Foreskin keratinocyte (primary cell): ENCODE measurements at places on chromosomes 7 and 10.
A peak's percentile ranks its signal among the peaks of the same experiment; 100 is the strongest.

DNA sequence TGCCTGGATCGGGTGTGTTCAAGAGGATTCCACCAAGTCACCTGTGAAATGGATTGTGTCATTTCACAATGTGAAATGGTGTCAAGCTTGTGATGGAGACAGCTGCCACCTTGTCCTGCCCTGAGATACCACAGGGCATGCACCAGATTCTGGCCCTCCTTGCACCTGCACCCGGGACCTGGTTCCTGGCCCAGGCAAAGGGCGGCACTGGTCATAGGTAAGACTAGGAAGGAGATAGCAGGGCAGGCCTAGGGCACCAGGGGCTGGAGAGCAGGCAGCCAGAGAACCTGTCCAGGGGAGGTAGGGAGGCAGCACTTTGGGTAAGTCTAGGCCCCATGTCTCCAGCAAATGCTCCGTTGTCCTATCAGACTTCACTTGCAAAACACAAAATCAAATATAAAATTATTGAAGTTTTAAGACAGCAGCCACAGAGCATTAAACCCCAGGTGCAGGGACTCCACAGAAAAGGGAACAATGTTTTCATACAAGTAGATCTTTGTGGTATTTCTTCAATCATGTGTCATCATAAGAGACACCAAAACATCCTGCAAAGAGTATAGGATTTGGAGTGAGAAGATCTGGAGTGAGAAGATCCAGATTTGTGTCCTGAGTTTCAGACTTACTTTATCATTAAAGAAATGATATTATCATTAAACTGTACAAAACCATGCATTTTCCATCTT is 22.7 kb upstream of the ZNF800 start:
- DNase-seq, result no peak

GRCh38 chr7:108210796-108211195 is 80.6 kb upstream of the LAMB4 start:
- DNase-seq, result peak; percentile 82

- DNase-seq, result no peak
Observed at GRCh38 chr10:99523251-99523773, 9.4 kb upstream of the NKX2-3 start.

- peak; percentile 84 for DNase-seq
Observed at GRCh38 chr7:149197675-149198074, 2.3 kb downstream of the ZNF282 start.

GRCh38 chr7:40455485-40455884 is 320.7 kb downstream of the SUGCT start:
- DNase-seq, result no peak

- no peak for DNase-seq
Observed at GRCh38 chr7:115476671-115477181, 553.8 kb downstream of the TFEC start.

DNA sequence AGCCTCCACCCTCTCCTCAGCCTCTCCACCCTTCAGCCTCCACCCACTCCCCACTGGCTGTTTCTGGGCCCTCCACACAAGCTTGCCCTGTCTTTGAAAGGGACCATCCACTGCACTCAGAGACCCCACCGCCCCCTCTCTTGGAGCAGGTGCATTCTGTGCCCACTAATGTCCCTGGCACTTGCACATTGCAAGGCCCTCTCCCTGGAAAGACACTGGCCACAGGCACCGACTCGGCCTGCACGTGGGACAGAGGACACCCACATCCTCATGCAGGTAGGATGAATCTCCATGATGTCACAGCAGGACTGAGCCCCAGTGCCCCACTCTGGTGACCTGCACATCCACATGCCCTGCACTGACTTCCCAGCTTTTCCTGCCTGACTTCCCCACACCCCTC is 36.8 kb upstream of the EBF3 start:
- DNase-seq, result no peak

DNA sequence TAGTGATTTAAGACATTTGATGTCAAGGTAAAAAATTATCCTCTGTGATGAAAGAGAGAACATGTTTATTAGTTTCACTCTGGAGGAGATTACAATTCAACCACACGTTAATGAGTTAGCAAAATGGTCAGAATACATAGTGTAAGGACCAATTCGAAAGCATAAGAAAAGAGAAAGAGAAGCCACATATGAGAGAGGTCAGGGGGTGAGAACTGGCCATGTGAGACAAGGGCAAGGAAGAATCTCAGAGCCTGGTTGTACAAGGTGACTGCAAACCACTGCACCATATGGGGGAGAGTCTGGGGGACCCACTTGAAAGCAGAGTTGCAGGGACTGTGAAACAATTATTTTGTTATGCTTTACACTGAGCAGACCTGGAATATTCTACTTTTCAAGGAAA is 27.7 kb upstream of the BET1 start:
- DNase-seq, result no peak

- DNase-seq, result no peak
Observed at GRCh38 chr10:101385866-101386658, 32.1 kb downstream of the BTRC start.

DNA sequence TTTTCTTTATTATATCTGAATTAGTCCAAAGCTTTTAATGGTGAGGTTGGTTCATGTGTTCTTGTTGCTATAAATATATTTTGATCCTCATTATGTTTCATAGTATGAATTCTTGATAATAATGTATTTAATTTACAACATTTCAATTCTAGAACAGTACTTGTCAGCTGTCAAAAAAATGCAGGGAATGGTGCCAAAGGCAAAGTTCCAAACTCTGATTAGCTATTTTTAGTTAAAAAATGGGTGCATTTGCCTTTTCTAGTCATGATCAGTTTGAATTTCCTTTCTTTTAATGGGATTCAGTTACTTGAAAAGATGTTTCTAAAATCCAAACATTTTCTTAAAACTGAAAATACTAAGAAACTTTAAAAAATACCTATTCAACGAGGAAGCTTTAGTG is 49.6 kb downstream of the ANKIB1 start:
- no peak for DNase-seq

DNA sequence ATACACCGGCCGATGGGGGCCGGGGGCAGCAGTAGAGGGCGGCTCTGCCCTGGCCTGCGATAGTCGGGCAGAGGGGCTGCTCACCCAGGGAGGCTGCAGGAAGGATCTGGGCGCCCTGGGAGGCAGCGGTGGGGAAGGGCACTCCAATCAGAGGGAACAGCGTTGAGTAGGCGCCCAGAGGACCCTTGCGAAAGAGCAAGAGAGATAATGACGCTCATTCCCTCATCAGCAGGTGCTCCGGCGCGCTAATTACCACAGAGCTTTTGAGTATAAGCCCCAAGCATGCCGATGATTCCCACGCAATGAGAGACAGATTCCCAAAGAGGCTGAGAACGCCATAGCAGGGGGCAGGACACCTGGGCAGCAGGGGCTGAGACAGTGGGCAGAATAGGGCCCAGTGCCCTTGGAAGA is 215.3 kb downstream of the MAD1L1 start:
- DNase-seq, result no peak

GRCh38 chr7:71364551-71364950 is 232.6 kb downstream of the GALNT17 start:
- DNase-seq, result no peak

GRCh38 chr10:17452060-17452841 is 2.1 kb downstream of the ST8SIA6 start:
- no peak for DNase-seq

DNA sequence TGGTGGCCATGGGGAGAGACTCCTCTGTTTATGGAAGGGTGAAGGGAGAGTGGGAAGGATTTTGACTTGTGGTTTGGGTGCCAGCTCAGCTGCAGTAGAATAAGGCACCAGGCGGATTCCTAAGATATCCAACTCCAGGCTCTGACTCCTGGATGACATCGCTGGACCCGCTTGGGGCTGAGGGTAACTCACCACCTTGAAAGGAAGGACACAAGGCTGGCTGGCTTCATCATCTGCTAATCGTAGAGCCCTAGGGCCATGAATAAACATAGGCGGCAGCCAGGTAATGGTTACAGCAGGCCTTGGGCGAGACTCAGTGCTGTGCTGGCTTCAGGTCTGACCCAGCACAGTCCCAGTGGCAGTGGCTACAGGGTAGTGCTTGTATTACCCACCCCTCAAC is 16.7 kb upstream of the LIPK start:
- DNase-seq, result no peak
